Prostate gland (tissue), 2 donors: ENCODE measurements at places on chromosomes 11 and 22. TPM values are rescaled to one million over a fixed set of nuclear protein-coding genes. Genes with fewer than 3 reads are reported as not detected.
A peak's percentile ranks its signal among the peaks of the same experiment; 100 is the strongest.

- no peak overlapping the region for H3K27ac ChIP-seq
- H3K4me1 ChIP-seq = no peaks in the 10 kb centered on the region
- no peak overlapping the region for H3K4me3 ChIP-seq
- H3K27me3 ChIP-seq = no peaks in the 10 kb centered on the region
These were observed 46.0 kb downstream of the PLEKHA7 start for GRCh38 chr11:16968196-16968595.

The FADS1 gene
- 15.0 TPM for total RNA-seq

The OR51B2 gene
- not detected for total RNA-seq

DNA sequence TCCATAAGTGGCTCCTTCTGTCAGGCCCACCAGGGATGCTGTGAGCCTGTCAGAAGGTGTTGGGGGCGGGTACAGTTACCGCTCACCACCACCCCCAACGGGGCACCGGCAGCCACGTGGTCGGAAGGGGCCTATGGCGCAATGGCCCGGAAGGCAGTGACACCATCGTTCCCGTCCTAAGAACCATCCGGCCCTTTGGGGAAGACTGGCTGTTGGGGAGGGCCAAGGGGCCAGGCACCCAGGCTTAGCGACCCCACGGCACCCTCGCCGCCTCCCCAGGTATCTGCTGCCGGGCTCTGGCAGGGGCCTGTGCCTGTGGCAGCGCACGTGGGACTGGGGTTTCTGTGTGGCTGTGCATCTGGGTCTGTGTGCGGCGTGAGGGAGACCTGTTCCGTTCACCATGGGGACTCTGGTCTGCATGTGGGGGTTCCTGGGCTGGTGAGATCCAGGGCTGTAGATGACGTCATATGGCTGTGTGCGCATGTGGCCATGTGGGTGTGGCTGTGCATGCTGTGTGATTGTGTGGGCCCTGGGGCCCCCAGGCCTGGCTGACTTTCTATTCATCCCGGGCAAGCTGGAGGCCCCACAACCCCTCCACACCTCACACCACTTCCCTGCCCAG is 717 bp downstream of the OSM start:
- no peak overlapping the region for H3K27ac ChIP-seq
- peak overlapping the region; percentile 7 for H3K4me3 ChIP-seq
- H3K27me3 ChIP-seq = no peaks in the 10 kb centered on the region
- no peak for DNase-seq
- no peaks in the 10 kb centered on the region for H3K4me1 ChIP-seq

- H3K27ac ChIP-seq = no peak overlapping the region
- no peaks in the 10 kb centered on the region for H3K4me1 ChIP-seq
- no peaks in the 10 kb centered on the region for H3K36me3 ChIP-seq
- no peak for DNase-seq
- H3K4me3 ChIP-seq = no peak overlapping the region
- H3K27me3 ChIP-seq = no peaks in the 10 kb centered on the region
These were observed 22.9 kb downstream of the FLI1 start for GRCh38 chr11:128716661-128717210.

DNA sequence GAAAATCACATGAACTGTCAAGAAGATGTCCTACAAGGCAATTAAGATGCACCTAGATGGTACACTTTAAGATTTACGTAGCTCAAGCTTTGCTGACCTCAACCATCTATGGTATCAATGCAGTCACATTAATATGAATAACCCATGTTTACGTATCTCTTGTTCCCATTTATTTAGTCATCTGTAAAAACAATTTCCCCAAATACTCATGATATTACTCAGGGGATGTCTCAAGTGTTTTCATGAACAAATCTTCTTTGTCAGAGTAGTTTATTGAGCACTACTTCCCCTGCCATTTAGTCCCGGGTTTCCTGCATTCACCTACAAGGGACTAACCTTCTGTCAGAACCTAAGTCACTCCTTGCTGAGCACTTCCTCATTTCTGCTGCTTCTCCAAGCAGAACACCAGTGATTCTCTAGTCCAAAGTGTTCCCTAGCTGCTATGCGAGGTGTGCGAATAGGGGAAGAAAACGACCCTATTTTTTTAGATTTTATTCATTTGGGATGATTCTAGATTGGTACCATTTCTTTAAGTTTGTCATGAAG is 554.3 kb upstream of the LRRC4C start:
- DNase-seq = no peak
- no peak overlapping the region for H3K27ac ChIP-seq
- H3K4me3 ChIP-seq = no peak overlapping the region

The SCT gene
- not detected for total RNA-seq

GRCh38 chr22:29872144-29872893 is 10.7 kb upstream of the MTMR3 start:
- H3K36me3 ChIP-seq = no peaks in the 10 kb centered on the region
- H3K4me1 ChIP-seq = no peaks in the 10 kb centered on the region
- no peak overlapping the region for H3K4me3 ChIP-seq
- no peak overlapping the region for H3K27ac ChIP-seq
- no peak for DNase-seq
- no peaks in the 10 kb centered on the region for H3K27me3 ChIP-seq

The LRP4 gene
- 8.6 TPM for total RNA-seq

The TYR gene
- not detected for total RNA-seq

The SHANK3 gene
- total RNA-seq = 18.3 TPM

DNA sequence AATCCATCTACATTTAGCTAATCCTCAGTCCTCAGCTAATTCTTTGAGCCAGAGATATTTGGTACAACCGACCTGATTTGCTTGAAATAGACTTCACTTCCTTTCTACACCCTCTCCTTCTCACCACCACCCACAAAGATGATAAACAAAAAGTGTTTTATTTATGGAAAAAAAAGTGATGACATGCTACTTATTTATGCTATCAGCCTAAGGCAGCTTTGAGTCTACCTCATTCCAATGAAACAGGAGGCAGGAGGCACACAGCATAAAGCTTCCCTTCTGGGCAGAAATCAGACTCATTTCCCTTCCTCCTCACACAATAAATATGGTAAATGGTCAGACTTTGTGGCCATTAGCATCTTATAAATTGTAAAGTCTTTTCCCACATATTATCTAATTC is 325.7 kb downstream of the SOX6 start:
- no peak overlapping the region for H3K27ac ChIP-seq
- H3K27me3 ChIP-seq = no peaks in the 10 kb centered on the region
- no peaks in the 10 kb centered on the region for H3K36me3 ChIP-seq
- no peaks in the 10 kb centered on the region for H3K4me1 ChIP-seq

The OR56A1 gene
- not detected for total RNA-seq

DNA sequence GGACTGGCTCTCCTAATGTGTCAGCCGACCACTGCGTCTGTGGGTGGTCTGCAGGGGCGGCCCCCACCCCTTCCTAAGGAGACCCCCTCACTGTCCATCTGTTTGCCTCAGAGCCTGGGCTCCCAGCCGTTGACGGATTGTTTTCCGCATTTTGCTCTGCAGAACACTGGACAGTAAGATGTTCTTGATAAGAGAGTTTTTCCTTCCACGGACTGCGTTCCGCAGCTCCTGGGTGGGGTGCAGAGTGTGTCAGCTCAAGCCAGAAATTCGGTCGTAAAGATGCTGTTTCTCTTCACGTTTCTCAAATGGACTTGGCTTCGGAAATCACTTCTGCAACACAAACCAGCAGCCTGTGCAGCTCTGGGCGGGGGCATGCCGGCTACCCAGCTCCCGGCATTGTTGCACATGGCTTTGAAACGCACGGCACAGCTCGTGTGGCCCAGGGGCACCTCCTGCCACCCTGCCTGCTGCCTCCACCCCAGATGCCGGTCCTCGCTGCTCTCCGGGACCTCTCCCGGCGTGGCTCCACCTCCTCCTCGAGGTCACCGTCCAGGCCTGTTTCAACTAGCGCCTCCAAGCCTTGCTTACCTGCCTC is 2.9 kb upstream of the MRGPRG start:
- DNase-seq = no peak
- H3K27me3 ChIP-seq = no peaks in the 10 kb centered on the region
- H3K36me3 ChIP-seq = no peaks in the 10 kb centered on the region
- no peaks in the 10 kb centered on the region for H3K4me1 ChIP-seq
- H3K27ac ChIP-seq = no peak overlapping the region

- no peaks in the 10 kb centered on the region for H3K27me3 ChIP-seq
- H3K27ac ChIP-seq = no peak overlapping the region
- DNase-seq = no peak
- no peaks in the 10 kb centered on the region for H3K36me3 ChIP-seq
- no peak overlapping the region for H3K4me3 ChIP-seq
These were observed 25.8 kb downstream of the RSPH14 start for GRCh38 chr22:23115825-23116494.

The IGLL1 gene
- total RNA-seq = 0.85 TPM

DNA sequence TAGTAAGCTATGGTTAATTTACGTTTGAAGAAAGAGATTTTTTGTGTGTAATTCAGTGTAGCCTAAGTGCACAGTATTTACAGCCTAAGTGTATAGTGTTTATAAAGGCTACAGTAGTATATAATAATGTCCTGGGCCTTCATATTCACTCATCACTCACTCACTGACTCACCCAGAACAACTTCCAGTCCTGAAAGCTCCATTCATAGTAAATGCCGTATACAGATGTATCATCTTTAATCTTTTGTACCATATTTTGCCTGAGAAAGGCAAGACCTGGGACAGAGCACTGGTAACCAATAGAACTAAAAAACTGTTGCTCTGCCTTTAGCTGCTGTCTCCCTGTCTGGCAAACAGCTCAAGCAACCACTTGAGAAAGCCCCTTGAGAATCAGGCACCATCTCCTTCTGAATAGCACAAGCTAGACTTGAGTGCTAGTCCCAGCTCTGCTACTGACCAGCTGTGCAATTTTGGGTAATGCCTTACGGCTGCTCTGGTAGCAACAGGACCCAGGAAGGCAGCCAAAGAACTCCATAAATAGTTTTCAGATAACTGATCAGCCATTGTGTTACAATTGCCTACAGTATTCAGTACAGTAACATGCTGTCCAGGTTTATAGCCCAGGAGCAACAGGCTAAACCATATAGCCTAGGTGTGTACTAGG is 131.3 kb downstream of the KCNC1 start:
- no peak for DNase-seq
- H3K27ac ChIP-seq = no peak overlapping the region

- no peak for DNase-seq
- H3K36me3 ChIP-seq = no peaks in the 10 kb centered on the region
- H3K4me1 ChIP-seq = no peaks in the 10 kb centered on the region
- no peak overlapping the region for H3K27ac ChIP-seq
These were observed 26.0 kb upstream of the LRRC10B start for GRCh38 chr11:61482513-61482912.

DNA sequence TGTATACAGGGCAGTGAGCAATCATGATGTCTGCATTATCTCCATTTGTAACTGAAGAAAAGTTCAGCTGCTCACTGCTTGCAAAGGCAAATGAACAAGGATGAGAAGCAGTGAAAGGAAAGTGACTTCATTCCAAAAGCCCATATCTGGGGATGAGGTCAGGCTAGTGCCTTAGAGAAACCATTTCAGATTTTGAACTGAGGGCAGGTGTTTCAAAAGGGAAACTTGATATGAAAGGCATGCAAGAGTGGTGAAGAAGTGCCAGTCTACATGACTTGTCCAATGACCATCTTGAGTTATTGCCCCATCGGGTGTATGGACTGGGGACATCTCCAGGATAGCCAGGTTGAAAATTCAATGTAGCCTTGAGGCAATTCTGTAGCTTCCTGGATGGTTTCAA is 7.3 kb upstream of the APOL4 start:
- H3K4me3 ChIP-seq = no peak overlapping the region
- H3K27me3 ChIP-seq = no peaks in the 10 kb centered on the region
- H3K4me1 ChIP-seq = no peaks in the 10 kb centered on the region
- no peak for DNase-seq

- no peaks in the 10 kb centered on the region for H3K27me3 ChIP-seq
- no peak overlapping the region for H3K4me3 ChIP-seq
- H3K27ac ChIP-seq = no peak overlapping the region
- H3K4me1 ChIP-seq = no peaks in the 10 kb centered on the region
- no peak for DNase-seq
- H3K36me3 ChIP-seq = no peaks in the 10 kb centered on the region
These were observed 67.5 kb downstream of the PLEKHA7 start for GRCh38 chr11:16946477-16947282.

DNA sequence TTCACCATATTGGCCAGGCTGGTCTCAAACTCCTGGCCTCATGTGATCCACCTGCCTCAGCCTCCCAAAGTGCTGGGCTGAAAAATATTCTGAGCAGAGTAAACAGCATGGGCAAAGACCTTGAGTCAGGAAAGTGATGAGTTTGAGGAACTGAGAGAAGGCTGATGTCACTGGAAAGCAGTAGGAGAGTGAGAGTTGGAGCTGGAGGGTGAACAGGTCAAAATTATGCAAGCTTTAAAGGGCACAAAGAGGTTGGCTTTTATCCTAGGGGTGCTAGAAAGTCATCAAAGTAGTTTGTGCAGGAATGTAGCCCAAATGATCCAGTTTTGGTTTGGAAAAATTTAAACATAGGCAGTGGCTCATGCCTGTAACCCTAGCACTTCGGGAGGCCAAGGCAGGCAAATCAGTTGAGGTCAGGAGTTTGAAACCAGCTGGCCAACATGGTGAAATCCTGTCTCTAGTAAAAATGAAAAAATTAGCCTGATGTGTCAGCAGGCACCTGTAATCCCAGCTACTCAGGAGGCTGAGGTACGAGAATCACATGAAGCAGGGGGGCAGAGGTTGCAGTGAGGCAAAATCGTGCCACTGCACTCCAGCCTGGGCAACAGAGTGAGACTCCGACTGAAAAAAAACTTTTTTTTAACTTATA is 44.7 kb upstream of the CXCR5 start:
- DNase-seq = no peak
- no peak overlapping the region for H3K4me3 ChIP-seq
- H3K36me3 ChIP-seq = no peaks in the 10 kb centered on the region
- H3K27me3 ChIP-seq = no peaks in the 10 kb centered on the region
- H3K27ac ChIP-seq = no peak overlapping the region
- no peaks in the 10 kb centered on the region for H3K4me1 ChIP-seq

GRCh38 chr11:16099343-16099900 is 256.9 kb downstream of the SOX6 start:
- no peak overlapping the region for H3K4me3 ChIP-seq
- no peaks in the 10 kb centered on the region for H3K36me3 ChIP-seq

DNA sequence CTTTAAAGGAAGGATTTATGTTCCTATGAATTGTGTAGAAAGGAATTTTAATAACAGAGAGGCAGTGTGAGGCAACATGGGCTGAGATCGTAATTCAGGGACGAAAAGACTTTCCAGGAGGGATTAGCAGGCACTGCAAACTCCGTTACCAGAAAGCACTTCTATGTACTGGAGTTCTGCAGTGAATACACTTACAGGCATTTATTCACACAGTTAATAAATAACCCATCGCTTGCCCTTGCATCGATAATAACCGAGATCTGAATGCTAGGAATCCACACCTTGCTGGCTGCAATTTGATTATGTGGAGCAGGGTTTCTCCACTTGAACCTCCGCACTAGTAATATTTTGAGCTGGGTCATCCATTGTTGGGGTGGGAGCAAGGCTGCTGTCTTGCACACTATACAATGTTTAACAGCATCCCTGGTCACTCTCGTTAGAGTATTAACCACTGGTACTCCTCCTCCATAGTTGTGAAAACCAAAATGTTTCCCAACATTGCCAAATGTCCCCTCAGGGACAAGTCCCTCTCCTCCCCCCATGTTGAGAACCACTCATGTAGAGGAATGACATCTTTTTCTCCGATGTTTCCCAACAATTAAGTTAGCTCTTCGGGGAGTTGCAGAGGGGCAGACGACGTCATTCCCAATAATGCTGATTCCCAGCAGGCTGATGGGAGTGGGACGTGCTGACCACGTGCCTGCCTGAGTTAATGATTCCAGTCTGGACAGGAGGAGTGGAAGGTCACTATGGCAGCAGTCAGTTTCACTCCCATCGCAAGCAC is 99.5 kb downstream of the SNX19 start:
- no peak for DNase-seq
- H3K27me3 ChIP-seq = no peaks in the 10 kb centered on the region
- no peak overlapping the region for H3K27ac ChIP-seq
- no peak overlapping the region for H3K4me3 ChIP-seq
- no peaks in the 10 kb centered on the region for H3K36me3 ChIP-seq
- H3K4me1 ChIP-seq = no peaks in the 10 kb centered on the region
